Hindlimb muscle (tissue), 1 donor: ENCODE measurements at places on chromosomes 2 and 18.
A peak's percentile ranks its signal among the peaks of the same experiment; 100 is the strongest.

DNA sequence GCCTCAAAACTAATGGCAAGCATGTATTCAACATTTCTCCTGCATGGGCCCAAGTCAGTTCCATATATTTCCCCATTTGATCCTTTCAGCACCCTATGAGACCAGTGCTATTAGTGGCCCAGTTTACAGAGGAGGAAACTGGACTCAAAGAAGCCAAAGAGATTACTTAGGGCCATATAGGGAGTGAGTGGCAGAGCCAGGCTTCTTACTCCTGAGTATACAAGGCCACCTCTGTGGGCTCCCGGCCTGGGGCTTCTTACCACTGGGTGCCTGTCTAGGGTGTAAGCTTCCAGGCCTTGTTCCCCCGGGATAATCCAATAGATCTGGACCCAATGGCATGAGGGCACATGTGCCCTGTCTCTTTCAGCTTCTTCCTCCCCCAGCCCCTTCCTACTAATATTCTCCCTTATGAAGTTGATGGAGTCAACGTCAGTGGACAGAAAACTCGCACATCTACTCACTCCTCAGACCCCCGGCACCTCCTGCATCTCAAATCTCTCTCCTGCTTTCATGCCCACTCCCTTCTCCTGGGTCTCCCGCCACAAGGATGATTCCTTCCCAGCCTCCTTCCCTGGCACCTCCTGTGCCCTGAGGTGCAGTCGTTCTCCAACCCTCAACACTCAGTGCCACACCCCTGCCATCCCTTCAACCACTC lies 222.6 kb downstream of the ANAPC1 start:
- DNase-seq, result no peak

- DNase-seq, result no peak
Measured at GRCh38 chr2:99851089-99851488, 291.3 kb downstream of the AFF3 start.

DNA sequence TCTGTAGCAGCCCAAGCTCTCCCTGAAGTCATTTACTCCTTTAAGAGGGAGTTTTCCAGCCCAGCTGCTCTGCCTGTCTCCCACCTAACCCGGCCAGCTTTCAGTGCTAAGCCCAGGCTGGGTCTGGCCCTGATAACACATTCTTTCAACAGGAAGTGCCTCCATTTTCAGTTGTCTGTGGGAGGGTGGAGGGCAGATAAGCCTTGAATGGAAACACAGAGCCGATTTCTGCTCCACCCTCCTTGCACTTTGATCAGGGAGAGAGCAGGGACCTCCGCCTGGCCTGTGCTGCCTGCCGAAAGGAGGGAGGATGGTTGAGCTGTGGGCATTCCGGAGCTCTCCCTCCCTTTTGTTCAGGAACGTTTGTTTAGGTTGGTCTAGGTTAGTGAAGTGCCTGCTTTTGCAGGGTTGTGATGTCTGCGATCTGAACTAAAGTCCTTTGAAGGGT lies 24.8 kb downstream of the GATA6 start:
- DNase-seq, result no peak

- no peak for DNase-seq
Measured at GRCh38 chr18:13433125-13433524, 214.6 kb downstream of the LDLRAD4 start.

DNA sequence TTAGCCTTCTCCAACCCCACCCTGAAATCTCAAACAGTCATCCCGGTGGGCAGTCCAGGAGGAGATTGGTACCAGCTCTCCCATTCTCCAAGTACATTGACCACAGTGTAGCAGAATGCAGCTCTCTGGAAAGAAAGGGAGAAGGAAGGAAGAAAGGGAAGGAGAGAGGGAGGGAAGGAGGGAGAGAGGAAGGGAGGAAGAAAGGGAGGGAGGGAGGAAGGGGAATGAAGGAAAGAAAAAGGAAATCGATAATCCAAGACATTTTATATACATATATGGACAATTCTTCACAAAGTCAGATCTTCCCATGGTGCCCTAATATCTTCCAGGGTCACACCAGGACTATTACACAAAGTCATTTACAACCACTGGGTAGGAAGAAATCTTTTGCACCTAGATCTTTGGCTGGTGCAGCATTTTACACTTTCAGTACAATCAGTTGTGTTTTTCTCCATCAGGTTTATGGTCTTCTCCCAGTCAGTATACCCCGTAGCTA lies 58.8 kb downstream of the ARHGEF33 start:
- no peak for DNase-seq

DNA sequence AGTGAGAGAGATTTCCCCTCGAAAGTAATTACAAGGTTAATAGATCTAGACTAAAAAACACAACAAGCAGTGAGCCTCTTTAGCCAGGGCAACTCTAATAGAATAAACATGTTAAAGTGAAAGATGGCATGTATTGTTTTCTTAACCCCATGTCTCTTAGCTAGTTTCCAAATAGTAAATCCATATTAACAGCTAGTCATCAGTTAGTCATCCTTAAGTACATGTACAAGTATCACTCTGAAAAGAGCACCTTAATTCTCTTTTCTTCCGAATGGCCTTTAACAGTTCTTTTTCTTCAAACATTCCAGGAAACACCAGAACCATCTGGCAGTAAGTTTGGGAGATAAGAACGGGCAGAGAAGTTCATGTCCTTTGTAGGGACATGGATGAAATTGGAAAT lies 1480.0 kb downstream of the LRP1B start:
- no peak for DNase-seq

- peak; percentile 58 for DNase-seq
Measured at GRCh38 chr2:226758921-226759640, 40.5 kb downstream of the IRS1 start.

DNA sequence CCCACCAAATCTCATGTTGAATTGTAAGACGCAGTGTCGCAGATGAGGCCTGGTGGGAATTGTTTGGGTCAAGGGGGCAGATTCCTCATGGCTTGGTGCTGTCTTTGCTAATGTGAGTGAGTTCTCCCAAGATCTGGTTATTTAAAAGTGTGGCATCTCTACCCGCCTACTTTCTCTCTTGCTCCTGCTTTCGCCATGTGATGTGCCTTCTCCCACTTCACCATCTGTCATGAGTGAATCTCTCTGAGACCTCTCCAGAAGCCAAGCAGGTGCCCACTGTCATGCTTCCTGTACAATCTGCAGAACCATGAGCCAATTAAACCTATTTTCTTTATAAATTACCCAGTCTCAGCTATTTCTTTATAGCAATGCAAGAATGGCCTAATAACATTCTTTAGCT lies 246.6 kb upstream of the CDH20 start:
- no peak for DNase-seq

DNA sequence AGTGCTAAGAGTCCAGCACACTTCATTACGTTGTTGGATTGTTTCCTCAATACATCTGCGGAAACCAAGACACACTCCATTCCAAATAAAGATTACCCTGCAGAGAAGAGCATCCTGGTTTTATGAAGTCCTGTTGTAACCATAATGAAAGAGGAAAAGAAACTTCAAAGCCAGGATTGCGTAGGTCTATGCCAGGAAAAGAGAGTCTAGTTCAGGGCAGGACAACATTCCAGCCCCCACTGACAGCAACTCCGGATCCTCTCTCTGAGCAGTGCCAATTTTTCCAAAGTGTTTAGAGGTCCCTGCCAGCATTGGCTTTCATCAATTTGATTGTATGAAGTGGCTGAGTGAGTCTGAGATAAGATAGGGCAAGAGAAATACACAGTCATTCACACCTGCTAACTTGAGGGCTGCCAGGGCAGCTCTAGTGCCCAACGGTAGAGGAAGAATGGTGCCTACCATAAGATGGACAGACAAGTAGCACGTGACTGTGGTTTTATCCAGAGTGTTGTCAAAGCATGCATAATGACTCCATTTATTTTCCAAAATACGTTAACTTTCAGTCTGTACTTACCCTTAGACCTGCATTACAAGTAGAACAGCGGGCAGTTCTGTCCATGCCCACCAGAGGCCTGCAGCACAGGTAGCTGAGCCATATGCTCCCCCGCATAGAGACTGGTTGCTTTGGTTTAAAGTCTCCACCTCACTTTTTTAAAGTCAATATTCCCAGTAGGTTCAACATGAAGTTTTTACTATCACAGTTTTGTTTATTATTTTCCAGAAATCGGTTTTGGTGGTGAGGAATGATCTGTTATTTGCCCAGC lies 23.7 kb downstream of the PIEZO2 start:
- no peak for DNase-seq

GRCh38 chr2:113240915-113241911 lies 37.5 kb downstream of the PAX8 start:
- no peak for DNase-seq

DNA sequence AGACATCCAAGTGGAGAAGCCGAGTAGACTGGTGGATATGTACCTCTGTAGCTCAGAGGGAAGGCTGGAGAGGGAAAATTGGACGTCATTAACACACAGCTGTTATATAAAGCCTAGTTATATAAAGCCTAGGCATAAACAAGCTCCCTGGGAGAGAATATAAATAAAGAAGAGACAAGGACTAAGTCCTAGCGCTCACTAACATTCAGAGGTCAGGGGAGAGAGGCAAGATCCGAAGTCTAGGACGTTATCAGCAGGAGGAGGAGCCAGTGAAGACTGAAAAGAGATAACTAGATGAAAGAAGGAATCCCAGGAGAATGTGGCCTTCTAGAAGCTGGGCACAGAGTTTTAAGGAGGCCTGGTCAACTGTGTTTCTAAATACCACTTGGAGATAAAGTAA lies 55.3 kb downstream of the NOL10 start:
- DNase-seq, result peak; percentile 19

- no peak for DNase-seq
Measured at GRCh38 chr18:23877371-23877770, 137.2 kb upstream of the TTC39C start.

DNA sequence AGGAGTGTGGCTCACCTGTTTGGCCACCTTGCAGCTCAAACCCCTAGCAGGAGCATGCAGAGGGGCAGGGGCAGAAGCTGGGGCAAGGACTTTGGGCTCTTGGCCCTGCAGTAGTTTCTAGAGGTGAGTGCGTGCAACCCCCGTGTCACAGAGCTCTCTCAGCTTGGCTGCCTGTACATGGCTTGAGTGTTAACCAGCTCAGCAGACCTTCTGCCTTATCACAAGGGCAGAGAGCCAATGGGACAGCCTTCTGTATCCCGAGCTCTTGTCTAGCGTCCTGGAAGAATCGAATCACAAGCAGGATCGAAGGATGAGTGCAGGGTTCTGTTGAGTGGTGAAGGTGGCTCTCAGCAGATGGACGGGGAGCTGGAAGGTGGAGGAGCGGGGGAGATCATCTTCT lies 120.3 kb upstream of the TMEM18 start:
- no peak for DNase-seq

DNA sequence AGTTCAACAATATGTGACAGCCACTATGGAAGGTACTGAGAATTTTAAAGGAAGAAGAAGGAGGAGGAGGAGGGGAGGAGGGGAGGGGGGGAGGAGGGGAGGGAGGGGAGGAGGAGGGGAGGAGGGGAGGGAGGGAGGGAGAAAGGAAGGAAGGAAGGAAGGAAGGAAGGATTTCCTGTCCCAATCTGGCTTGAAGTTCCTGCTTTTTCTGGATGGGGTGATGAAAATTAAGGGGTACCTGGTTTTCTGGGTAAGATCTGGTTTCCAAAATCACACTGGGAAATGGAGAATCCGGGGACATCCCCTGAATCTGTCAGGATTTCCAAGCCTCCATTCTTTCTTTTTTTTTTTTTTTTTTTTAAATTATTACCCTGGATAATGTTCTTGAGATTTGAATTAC lies 271.8 kb downstream of the MTX2 start:
- no peak for DNase-seq

- no peak for DNase-seq
Measured at GRCh38 chr2:96685577-96686459, 43.3 kb downstream of the FER1L5 start.

GRCh38 chr2:191167766-191168165 lies 17.0 kb upstream of the STAT4 start:
- no peak for DNase-seq

GRCh38 chr18:78459668-78460067 lies 520.0 kb upstream of the SALL3 start:
- DNase-seq, result no peak

DNA sequence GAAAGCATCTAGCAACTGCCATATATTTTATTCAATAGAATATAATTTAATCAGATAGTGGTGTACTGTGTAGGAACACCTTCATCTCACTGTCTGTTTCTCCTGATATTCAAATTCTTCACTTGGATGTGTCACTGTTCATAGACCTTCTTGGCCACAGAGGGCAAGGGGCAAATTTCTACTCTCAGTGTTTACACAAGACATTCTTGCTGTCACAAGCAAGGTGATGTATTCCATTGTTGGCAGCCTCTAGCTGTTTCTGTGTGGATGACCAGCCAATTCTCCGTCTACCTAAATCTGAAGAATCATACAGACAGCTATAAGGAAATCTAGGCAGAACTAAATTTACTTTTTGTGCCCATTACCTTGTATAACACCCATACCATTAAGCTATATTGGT lies 948.3 kb downstream of the CNTNAP5 start:
- DNase-seq, result no peak

- DNase-seq, result no peak
Measured at GRCh38 chr2:24840962-24841945, 48.0 kb downstream of the CENPO start.

DNA sequence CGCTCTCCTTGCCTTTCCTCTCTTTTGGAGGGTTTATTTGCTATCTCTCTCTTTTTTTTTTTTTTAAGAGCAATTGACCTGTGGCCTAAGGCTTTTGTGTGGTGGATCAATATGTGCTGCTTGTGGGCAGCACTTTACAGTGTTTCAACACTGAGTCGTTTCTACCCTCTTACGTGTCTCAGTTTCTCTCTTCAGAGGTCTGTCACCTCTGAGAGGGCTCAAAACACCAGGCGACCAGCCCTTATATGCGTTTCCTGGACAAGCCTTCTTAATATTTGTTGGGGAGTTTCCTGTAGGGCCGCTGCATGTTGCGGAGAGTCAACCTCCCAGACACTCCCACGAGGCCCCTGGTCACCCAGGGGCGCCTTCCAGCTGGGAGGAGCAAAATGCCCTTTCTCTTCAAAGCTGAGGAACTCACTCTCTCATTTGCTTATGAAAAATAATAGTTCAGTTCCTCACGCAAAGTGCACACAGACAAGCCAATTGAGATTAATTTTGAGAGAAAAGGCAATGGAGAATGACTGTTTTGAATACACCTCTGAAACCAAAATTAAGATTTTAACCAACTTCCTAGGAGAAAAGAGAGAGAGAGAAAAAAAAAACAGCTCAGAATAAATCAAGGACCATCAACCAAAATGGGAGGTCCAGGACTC lies 96.3 kb upstream of the B3GNT2 start:
- DNase-seq, result no peak

- no peak for DNase-seq
Measured at GRCh38 chr2:159410276-159410675, 123.8 kb upstream of the WDSUB1 start.

DNA sequence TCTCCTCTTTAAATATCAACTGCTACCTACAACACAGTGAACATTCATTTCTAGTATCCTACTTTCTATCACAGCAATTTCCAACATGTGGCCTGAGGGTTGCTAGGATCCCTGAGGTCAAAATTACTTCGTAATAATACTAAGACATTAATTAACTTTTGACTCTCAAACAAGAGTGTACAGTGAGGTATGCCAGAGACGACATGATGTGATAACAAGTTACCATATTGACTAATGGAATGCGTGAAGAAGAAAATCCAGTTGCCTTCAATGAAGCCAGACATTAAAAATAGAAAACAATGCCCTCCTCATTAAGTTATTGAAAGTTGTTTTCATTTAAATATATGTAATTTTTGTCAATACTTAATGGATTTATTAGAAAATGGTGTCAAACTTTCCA lies 13.1 kb downstream of the ORC2 start:
- DNase-seq, result no peak
